Fibroblast of skin of left quadriceps (primary cell): ENCODE measurements at places on chromosomes 5 and 9.

- DNase-seq, result no peak
These were observed 13.8 kb upstream of the ZDHHC11 start for GRCh38 chr5:864492-865167.

DNA sequence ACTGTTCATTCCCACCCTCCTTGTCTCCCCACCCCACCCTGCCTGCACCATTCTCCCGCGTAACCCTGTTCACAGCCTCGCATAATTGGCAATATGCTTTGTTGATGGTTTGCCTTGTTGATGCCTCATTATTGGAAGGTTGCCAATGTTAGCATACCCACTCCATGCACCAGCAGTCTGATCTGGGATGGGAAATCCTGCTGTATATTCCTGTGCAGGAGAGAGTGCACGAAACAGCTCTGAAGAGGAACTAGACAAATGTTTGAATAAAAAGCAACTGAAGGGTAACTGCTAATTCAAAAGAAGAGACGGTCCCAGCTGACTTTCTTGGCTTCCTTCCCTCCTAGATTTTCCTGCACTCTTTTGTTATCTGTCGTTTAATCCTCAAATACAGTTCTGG lies 271.7 kb upstream of the TLE4 start:
- no peak for DNase-seq

- no peak for DNase-seq
These were observed 34.5 kb upstream of the TCF7 start for GRCh38 chr5:134079748-134080581.

GRCh38 chr5:55104036-55104772 lies 1.8 kb downstream of the GZMA start:
- DNase-seq, result no peak

DNA sequence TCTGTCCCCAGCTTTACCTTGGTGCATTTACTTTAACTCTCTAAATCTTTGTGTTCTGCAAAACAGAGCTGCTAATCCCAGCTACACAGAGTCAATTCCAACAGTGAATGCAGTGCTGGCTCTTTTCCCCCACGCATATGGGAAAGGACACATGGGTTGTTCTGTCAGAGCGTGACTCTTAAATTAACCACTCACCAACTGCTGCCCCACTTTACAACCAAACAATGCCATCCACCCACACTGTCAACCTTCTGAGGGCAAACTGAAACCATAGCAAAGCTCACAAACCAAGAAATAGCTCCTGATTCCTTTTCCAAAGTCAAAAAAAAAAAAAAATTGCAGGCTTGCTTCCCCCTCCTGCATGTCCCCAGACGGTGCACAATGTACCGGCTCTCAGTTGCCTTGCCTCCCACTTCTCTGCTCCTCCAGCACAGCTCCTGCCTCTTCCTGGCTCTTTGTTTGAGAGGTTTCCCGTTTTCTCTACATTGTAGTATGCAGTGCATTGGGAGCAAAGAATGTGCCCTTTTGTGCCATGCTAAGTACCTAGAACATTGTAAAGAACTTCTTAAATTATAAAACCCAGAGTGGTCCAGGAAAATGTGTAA lies 151.5 kb upstream of the DAPK1 start:
- DNase-seq, result no peak

GRCh38 chr9:127065592-127065991 lies 56.8 kb downstream of the ANGPTL2 start:
- no peak for DNase-seq
